Foreskin fibroblast (primary cell): ENCODE measurements at places on chromosomes 4 and X.

GRCh38 chr4:626201-627091, 1.1 kb downstream of the PDE6B start:
- DNase-seq = no peak

GRCh38 chr4:32645653-32646052, 1925.5 kb downstream of the PCDH7 start:
- DNase-seq = no peak

DNA sequence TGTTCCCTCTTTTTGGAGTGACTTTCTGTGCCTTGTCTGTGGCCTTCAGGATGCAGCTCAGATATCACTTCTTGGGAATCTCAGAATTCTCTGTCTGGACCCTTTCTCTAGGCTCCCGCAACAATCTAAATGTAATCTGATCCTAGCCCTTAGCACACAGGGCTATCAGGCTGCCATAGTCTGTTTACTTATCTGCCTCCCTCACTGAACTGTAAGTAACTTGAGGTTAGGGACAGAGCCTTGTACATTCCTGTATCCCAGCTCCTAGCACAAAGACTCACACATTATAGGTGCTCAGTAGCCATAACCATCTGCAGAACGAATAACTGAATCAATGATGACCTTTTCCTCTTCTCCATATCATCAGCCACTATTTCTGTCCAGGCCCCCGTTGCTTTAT, 69.5 kb downstream of the RTL9 start:
- no peak for DNase-seq

DNA sequence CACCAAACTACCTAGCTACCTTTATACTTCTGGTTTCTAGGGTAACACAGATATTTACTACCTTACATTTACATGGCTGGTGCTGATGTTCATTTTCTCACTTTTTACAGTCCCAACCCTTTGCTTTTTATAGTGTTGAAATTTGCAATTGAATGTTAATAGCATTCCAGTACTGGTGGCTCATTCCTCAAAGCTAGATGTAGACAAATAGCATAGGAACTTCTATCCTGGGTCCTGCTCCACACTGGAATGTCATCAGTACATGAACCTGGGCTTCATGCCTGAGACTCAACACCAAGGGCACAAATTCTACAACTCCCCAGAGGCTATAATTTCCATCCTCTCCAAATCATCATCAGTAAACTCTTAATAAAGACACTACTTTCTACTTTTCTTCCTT, 10.3 kb upstream of the TRMT2B start:
- DNase-seq = peak; percentile 48
